ENCODE measurements at places on chromosomes 6 and 20.

DNA sequence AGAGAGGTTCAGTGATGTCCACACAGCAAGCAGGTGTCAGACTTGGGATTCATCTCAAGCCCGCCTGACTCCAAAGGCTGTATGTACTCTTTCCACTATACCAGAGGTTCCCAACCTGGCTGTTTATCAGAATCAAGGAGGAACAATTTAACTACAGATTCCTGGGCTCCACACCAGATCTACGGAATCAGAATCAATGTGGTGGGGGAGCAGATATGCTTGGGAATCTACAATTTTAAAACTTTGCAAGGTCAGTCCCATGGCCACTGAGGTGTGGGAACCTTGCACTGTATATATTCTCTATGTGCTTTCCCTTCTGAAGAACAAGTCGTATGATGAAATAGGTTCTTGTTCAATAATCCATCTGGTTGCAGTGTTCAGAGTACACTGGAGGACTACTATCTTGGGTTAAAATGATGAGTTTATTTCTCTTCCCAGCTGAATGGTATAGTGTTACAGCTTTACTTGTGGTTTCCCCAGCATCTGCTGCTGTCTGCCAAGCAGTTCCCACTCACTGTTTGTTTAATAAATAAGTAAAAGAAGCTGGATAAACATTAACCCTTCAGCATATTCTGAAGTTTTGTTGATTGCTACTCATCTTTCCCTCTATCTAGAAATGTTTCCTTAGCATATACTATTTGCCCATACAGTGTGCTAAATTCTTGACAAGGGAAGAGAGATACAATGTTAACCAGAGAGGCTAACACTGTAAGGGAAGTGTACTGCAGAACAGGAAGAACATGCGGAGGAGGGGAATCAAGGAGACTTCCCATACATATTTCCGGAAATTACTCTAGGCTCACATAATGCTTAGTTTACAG is 9.9 kb downstream of the TTI1 start:
- DNase-seq: no peak

DNA sequence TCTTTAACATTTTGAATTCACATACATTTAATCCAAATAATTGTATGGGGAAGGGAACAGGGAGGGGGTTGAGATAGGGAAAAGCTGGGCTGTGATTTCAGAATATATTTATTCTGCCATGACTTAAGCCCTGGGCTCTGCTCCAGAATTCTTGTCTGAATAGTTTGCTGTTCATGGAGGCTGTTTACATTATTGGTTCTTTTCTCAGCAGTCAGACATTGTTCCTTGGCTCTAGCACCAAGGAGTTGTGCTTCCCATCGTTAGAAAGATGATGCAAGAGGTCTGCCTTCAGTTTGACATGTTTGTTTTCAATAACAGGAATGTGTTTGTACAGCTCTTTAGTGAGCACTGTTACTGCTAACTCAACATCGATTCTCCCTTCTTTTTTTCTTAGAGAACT is 198.8 kb upstream of the CDYL start:
- no peak for DNase-seq

DNA sequence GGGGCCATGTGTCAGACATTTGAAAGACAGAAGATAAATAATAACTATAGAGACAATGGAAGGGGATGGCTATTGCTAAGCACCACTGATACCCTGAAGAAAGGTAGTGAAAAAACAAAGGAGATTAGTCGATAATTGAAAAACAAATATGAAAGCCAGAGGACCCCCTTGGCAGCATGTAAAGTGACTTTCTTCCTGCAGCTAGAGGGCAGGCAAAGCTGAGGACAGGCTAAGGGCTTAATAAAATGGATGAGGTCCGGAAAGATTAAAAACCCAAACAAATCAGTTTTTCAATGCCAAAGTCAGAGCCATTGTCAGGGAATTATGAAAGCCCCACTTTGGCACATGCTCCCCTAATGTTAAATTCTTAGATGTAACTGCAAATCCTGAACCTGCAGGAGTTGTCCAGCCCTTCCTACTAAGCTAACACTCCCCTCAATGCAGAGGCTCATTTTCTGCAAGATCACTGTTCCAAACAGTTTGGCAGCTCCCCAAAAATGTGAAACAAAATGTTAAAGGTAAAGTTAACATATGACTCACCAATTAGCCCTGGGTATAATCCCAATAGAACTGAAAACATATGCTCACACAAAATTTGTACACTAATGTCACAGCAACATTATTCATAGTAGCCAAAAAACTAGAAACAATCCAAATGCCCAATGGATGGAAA is 1177.9 kb downstream of the GRIK2 start:
- DNase-seq: no peak

- no peak for DNase-seq
These were observed 1.2 kb downstream of the TREML2 start for GRCh38 chr6:41199552-41200246.

- DNase-seq: no peak
These were observed 55.2 kb upstream of the RREB1 start for GRCh38 chr6:7052443-7053011.
